Aorta (tissue), 5 donors: ENCODE measurements at places on chromosomes 3 and 15.

DNA sequence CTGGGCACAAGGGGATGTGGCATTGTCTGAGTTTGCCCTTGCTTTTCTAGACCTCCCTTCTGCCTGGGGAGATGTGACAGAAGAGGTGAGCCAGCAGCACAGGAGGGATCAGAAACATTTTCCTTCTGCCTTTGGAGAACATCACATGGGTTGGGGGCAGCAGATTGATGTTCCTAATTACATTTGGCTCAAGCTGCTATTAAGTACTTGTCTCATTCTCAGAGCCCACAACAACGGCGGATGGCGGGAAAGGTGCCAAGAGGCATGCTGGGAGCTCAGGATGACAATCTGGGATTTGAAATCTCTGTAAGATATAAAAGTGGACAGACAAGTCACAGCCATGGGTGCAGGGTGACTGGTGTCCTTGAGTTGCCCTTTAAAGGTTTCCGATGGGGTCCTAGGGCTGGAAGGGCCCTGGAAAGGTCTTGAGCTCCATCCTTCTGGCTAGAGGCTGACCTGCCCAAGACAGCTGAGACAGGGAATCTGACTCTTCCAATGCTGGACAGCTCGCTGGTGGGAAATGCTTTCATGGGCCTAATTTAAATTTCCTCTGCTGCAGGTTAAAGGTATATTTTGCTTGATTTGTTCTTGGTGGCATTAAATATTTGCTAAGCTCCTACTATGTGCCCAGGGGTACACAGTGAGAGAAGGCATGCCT, 2.4 kb upstream of the CORO2B start:
- peak; percentile 66 for DNase-seq

GRCh38 chr3:127865941-127866340, 43.6 kb upstream of the MGLL start:
- DNase-seq = no peak

- DNase-seq = no peak
Measured at GRCh38 chr3:49134471-49135265, 1.8 kb upstream of the LAMB2 start.

GRCh38 chr3:140424726-140425125, 253.1 kb upstream of the TRIM42 start:
- DNase-seq = no peak

- no peak for DNase-seq
Measured at GRCh38 chr15:62798536-62798935, 244.0 kb upstream of the TPM1 start.

DNA sequence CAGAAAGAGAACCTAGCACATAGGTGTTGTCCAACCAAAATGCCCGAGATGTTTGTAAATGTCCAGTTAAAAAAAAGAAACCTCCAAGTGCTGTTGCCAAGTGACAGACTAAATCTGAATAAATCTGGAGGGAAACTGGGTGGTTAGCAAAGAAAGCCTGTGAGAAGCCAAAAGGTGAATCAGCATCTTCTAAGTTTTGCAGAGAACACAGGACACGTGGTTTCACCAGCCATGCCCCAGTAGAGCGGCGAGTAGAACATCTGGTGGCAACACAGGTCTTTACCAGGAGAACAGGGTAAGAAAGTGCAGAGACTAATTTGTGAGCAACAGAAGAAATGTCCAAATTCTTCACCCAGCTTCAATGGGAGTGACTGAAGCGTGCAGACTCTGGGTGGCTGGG, 986.0 kb downstream of the ROBO2 start:
- DNase-seq = no peak

- DNase-seq = no peak
Measured at GRCh38 chr3:31876331-31876730, 104.7 kb downstream of the OSBPL10 start.

DNA sequence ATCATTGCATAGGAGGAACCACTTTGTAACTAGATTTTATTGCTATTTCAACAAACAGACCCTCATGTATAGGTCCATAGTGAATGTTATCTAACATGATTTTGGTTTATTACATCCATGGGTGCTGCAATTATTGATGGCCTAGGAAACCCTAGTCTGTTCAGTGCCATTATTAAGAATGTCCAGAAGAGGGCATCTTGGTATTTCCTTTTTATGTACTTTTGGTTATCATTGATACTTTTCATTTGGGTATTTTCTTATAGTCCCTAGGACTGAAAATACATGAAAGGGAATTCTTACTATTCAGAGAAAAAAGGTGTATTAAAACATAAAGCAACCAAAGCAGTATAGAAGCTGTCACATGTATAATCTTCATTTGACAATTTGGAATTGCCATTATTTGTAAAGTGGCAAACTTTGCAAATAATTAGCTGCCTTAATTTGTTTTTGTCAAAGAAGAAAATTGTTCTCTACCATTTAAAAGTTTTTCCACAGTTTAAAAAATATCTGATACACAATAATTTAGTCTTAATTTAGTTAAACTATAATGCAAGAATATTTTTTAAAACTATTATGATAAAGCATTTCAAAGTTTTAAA, 48.7 kb downstream of the CNOT10 start:
- DNase-seq = no peak

- DNase-seq = no peak
Measured at GRCh38 chr15:48898032-48898431, 20.1 kb downstream of the EID1 start.

- DNase-seq = no peak
Measured at GRCh38 chr3:186694288-186695032, 22.7 kb upstream of the KNG1 start.

DNA sequence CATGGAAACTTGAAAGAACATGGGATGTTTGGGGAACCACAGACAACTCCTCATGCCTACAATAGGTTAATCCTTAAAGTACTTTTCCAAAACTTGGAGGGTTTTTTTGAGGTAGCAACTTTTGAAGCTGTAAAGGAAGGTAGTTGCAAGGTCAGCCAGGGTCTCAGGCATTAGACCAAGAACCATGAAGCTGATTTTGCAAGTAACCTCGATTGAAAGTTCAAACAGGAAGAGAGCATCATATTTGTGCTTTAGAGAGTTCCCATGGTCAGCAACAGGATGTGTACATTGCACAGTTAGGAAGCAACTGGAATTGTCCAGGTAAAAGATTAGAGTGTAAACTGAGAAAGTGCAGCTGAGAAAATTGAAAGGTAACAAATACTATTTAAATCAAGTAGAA, 199.8 kb upstream of the NR2F2 start:
- no peak for DNase-seq

- no peak for DNase-seq
Measured at GRCh38 chr3:62970648-62971047, 95.4 kb upstream of the CADPS start.

DNA sequence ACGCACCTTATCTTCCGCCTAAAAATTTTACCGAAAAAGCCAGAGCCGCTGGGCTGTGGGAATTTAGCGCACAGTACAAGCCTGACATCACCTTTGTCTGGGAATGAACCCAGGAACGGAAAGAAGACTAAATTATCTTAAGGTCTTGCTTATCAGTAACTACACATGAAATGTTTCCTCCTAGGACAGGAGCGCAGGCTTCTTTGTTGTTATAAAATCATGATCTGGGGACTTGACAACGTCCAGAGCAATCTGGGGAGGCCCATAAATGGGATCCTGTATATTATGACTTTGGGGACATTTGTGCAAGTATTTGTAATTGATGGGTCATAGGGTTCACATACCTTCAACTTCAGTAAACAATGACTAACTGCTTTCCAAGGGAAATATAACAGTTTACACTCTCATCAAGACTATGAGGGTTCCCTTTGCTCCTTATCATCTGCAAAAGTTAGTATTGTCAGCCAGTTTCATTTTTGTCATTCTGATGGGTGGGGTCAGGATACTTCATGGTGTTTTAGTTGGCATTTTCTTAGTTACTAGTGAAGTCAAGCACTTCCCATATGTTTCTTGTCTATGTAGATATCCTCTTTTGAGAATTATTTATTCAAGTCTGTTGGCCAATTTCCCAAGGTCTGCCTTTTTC, 213.9 kb upstream of the PFN2 start:
- no peak for DNase-seq

DNA sequence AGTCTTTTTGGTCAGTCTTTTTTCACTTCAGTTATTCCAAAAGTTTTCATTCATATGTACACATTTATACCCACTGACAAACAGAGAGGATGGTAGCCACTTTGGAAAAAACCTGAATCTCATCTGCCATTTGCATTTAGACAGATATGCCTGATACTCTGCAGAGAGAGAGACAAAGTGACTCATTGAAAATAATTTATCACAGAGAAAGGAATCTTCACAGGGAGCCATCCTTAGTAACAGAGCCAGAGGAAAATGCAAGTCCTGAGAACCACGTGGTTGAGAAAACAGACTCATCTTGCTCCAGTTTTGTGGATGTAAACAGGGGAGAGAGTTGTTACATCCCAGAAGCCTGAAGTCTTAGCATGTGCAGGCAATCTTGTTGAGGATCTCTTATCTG, 28.2 kb upstream of the PLAAT1 start:
- no peak for DNase-seq

DNA sequence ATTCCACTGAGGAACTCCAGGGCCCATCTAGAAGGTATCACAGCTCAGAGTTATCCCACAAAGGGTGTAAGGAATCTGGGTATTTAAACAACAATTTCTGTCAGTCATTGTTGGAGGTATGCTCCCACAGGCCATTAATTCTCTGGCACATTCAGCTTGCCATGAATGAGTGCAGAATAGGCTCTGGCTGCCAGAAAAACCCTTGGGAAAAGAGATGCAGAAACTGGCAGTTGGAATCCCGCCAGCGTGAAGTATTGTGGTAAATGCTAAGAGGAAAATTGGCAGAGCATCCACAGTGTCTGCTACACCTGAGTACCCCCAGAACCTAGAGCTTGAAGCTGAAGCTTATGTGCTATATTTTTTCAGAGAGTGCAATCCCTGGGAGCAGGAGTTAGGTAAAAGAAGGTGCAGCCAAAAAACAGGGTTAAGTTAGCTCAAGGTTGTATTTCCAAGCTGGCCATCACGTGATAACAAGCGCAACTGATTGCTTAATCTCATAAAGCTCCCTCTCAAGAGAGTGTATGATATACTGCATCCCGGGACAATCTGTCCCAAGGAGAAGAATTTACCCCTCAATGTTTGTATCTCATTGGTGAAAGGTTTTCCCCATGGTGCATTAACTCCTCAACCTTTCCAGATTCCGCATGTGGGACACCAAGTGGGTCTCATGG, 94.2 kb upstream of the ACP3 start:
- DNase-seq = no peak

DNA sequence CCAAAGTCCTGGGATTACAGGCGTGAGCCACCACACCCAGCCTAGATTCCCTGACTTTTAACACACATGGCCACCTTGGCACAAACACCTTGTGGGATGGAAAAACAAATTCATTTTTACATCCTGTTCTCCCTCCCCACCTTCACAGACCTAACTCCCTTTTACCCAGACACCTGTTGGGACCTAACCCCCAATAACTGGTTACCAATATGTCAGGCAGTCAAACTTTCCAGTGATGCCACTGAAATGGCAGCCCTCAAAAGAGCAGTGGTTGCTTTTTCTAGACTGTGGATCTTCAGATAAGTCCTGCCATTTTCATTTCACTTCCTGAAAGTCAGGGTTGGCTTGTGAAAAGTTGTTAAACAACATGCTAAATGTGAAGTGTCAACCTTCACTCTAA, 34.9 kb downstream of the SIN3A start:
- no peak for DNase-seq

DNA sequence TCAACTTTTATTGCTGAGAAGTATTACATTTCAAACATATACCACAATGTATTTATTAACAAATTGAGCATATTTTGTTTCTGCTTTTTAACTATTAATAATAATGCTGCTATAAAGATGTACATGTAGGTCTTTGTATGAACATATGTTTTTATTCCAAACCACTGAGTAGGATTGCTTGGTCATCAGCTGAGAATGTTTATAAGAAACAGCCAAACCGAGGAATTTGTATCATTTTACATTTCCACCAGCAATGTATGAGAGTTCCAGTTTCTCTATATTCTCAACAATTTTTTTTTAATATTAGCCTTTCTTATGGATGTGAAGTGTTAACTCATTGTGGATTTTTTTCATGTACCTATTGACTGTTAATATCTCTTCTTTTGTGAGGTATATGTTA, 119.5 kb upstream of the MDFIC2 start:
- DNase-seq = no peak

- DNase-seq = no peak
Measured at GRCh38 chr3:61535826-61536225, 25.5 kb upstream of the PTPRG start.

DNA sequence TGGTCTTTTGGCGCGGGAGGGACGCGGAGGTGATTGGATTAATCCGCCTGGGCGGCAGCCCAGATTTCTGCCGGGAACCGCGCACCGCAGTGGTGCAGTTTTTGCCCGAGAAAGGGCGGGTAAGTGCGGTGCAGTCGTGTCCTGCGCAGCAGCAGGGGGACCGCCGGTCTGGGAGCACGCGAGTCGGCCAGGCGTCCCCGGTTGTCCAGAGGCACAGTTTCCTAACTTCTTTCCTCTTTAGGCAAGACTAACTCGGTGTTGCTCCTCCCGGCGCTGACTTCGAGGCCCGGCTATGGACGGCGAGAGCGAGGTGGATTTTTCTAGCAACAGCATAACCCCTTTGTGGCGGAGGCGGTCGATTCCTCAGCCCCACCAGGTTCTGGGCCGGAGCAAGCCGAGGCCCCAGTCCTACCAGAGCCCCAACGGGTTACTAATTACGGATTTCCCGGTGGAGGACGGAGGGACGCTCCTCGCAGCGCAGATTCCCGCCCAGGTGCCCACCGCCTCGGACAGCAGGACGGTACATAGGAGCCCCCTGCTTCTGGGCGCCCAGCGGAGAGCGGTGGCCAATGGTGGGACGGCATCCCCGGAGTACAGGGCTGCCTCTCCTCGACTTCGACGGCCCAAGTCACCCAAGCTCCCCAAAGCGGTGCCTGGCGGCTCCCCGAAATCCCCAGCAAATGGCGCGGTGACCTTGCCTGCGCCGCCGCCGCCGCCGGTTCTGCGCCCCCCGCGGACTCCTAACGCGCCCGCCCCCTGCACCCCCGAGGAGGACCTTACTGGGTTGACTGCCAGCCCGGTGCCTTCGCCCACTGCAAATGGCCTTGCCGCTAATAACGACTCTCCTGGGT, 736 bp downstream of the ARHGEF26 start:
- DNase-seq = peak; percentile 66

- DNase-seq = no peak
Measured at GRCh38 chr3:126897943-126898342, 85.0 kb upstream of the PLXNA1 start.
